ENCODE measurements at places on chromosomes 2 and 18.

- DNase-seq, result no peak
These were observed 440.0 kb downstream of the THSD7B start for GRCh38 chr2:137205324-137205723.

DNA sequence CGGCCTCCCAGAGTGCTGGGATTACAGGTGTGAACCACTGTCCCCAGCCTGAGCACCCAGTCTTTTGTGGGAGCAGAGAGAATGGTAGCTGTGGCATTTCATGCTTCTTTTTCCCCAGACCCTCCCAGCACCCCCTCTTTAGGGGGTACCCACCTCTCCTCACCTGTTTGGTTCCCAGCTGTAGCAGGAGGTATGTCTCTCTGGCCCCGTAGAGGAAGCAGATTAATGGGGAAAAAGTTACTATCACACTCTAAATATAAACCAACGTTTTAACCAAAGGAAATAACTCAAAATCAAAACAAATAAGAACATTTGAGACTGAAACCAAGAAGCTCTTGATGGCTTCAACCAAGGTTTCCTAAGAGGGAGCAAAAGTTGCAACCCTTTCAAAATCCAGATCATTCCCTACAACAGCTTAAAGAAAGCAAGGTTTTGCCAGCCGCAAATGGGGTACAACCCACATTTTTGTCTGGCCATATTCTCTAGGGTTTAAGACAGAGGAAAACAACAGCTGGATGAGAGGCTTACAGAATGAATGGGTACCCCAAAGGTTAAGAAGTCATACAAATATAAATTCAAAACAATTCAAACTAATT lies 8.0 kb downstream of the RNF125 start:
- no peak for DNase-seq

GRCh38 chr18:34033968-34034367 lies 190.7 kb downstream of the NOL4 start:
- DNase-seq, result no peak

DNA sequence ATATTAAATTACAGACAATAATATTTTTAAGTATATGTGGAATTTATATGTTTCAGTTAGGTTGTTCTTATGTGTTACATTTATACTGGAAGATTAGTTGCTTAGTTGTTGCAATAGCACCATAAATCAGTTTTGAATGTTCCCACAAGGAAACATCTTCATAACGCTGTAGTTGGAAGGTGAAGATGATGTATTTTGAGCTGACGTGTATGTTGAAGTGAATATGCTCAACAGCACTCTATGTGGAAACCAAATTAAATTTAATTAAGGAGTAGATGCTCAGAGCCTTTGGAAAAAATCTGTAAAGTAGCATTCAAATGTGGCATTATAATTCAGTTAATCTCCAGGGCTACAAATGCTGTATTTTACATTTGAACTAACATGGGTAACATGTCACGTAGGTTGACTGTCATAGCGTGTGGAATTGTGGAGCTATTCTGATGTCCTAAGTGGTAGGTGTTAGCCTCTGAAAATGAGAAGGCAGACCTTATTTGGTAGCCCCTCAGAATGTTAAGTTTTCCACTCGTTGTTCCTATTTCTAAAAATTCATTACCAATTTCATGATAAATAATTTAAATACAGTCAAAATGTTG lies 88.5 kb downstream of the MEIS1 start:
- no peak for DNase-seq

GRCh38 chr18:26893996-26894395 lies 28.5 kb upstream of the AQP4 start:
- DNase-seq, result no peak

DNA sequence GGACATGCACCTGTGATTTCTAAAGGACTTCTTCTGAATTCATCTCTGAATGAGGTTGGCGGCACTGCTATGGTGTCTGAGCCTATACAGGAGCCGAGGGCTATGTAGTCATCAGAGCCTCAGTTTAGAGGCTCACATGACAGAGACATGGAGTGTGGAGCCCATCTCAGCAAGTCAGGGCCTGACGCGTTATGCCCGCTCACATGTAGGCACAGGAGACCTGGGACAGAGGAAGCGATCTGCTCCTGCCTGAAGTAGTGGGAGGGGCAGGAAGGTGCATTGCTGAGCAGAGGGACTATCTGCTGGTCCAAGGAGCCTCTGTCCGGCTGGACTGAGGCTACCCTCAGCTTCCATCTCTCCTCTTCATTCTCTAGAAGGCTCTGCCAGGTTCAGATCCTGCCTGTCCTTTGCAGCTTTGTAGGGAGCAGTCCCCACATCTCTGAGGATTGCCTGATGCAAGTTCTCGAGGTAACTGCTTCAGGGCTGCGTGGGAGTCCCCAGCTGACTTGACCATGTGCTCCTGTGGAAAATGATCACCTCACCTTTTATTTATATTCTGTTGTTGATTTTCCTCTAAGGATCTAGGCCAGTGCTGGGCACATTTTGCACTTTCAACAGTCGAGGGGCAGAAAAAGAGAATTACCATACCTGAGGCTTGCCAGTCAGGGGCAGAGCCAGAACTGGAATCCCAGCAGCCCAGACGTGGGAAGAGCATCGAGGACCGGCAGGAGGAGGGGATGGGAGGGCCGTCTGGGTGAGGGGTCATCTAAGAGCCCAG lies 16.6 kb downstream of the KLHL29 start:
- no peak for DNase-seq

GRCh38 chr2:71831193-71831577 lies 316.5 kb downstream of the CYP26B1 start:
- no peak for DNase-seq

DNA sequence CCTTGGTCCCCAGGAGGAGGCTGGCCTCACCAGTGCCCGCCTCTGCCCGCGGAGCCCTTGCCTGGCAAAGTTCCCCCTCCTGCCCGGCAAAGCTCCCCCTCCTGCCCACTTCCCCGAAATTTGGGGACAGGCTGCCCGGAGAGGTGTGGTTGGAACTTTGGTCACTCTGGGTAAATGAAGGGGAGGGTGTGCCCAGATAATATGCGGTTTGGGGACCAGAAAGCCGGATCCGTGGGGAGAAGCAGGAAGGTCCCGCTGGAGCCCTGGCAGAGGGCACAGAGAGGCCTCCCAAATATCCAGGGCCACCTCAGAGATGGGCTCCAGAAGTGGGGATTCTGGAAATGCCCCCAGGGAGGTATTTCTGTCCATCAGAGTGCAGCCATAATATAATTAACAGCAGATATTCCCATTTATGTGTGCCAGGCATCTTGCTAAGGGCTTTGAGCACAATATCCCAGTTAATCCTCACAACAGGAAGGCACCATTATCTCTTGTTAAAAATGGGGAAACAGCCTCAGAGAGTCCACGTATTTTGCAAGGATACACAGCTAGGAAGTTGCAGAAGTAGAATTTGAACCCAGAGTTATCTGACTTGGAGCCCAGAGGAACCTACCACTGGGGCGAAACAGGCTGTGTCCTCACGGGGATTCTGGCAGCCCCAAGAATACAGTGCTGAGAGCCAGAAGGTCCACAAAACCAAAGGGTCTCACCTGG lies 914 bp downstream of the STEAP3 start:
- no peak for DNase-seq

GRCh38 chr18:30280861-30281470 lies 761.6 kb downstream of the DSC3 start:
- no peak for DNase-seq

DNA sequence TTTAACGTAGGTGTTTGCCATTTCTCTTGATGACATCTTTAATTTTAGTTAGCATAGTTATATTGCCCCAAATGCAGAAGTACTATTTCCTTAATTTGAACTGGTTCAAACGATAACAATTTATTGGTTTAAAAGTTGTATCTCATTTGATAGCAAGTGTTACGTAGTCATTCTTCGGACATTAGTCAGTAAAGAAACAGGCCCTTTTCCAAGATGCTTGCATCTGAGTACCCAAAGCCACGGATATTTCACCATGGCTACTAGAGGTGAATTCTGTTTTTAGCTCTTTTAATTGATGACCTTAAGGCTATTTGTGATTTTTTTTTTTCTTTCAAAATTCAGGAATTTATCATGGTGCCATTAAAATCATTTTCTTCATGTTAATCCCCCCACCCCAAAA lies 32.1 kb downstream of the GLS start:
- no peak for DNase-seq

DNA sequence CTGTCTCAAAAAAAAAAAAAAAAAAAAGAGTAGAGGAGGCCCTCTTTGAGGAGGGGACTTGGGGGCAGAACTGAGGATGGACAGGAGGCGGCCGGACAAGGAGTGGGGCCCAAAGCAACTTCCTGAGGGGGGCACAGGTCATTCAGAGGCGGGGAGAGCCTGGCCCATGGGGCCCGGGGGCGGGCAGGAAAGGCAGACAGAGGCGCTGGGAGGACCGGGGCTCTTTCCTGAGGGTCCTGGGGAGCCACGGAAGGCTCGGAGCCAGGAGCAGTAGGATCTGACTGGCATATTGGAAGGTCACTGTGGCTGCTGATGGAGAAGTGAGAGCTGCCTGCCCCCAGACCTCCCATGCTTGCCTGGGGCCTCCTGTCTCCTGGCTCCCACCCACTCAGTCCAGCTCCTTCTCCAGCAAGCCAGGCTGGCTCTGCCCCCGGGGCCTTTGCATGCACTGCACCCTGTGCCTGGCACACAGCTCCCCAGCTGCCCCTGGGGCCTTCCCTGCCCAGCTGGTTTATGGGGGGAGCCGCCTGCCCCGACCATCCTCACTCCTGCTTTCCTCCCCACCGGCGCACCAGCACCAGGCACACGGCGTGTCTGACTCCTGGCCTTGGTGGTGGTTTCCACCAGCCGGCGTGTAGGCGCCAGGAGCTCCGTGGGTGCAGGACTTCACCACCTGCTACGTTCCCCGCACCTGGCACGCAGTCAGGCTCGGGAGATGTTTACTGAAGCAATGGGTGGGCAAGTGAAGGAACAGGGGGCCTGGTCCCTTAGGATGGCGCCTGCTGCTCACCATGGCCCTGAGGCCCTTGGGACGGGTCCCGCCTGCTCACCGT lies 5.6 kb downstream of the ESPNL start:
- no peak for DNase-seq

- no peak for DNase-seq
These were observed 86.7 kb downstream of the TMEM18 start for GRCh38 chr2:590214-591175.

DNA sequence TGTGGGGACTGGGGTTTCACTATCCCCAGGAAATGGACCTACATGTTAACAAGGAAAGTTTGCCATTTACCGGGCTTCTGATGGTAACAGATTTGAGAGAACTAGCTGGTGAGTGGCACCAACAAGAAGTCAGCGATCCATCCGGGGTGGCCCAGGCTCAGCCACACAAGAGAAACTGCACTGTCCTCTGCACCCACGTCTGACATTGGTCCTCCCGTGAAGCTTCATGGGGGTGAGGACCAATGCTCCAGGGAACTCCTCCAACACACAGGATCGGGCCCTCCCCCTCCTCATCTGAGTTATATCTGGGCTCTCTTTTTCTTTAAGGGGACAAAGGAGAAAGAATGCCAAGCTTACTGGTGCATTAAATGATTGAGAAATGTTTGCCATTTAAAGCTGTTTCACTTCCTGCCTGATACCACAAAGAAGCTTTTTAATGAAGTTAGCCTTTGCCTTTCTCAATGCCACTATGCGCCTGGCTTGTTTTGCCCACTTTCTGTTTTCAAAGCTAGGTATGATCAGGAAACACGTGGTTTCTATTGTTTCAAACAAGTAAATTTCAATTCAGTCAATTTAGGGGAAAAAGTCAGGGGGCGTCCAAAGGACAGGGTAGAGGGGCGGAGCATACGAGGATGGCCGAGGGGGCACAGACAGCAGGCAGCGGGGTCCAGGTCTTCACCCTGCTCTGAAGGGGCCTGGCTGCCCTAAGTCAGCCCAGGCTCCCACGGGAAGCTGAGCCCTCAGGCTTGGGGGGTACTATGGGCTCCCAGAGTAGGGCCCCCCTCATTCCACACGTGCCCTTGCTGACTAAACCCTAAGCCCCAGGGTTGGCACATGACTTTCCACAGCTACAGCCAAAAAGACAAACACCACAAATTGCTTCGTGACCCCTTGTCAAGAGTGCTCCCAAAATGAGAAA lies 204.0 kb upstream of the ID2 start:
- no peak for DNase-seq

GRCh38 chr2:77831060-77831459 lies 308.9 kb upstream of the LRRTM4 start:
- DNase-seq, result no peak

DNA sequence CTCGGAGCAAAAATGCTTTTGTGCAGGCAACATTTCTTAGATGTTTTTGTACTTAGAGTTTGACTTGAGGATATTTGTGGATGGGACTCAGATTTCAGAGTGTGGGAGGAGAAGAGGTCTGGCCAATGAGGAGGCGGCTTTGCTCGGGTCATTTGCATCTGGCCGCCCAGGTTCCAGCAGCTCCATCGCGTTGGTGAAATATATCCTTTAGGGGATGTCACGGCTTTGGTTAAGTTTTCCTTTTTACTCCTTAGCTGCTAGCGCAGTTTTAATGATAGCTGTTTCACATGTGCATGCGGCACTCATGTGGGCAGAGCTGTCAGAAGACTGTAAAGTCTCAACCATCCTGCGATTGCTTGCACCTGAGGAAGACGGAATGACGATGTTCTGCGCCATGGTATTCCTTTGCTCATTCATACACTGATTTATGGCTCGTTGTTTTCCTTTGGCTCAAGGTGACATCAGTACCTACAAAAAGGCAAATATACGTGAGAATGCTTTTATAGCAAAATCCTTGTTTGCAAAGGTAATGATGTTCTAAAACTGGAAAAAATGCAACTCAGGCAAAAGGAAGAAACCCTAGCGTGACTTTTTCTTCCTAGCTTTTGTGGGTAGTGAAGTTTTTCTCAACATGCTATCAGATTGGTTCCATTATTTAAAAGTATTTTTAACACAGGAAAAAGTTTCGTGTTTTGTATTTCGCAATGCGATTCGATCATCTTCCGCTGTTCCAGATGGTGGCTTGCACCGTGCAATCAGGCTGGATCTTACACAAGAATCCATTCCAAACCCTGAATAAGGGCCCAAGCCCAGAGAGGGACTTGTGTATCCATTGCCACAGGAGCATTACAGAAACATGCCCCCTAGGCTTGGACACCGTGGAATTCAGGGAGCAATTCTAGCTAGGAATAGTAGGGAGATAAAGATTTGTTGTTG lies 70.5 kb upstream of the ZNF516 start:
- DNase-seq, result no peak

GRCh38 chr2:86821306-86821705 lies 30.6 kb upstream of the CD8A start:
- DNase-seq, result no peak

DNA sequence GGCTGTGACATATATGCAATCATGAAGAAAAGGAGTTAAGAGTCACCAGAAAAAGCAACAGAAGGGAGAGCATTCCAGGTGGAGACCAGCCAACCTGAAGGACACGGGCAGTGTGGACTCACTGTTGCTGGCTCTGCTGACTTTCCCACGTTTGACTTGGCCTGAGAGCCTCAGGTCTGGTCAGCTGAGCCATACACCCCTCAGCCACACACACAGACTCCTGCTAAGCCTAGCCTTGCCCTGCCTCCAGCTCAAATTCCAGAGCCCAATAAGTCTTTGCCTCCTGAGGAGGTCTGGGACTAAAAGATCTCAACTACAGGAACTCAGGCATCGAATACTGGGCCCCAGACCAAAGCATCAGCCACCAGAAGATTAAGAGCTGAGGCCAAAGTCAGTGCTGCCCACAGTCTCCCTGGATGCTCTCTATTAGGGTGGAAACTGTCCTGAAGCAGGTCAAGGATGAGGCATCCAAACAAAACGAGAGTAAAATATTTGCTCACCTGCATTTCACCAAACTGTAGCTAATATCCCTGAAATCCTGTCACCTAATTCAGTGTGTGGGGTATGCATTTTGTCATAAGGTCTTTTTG lies 23.3 kb downstream of the CACNB4 start:
- DNase-seq, result no peak

GRCh38 chr2:100068395-100068794 lies 74.0 kb downstream of the AFF3 start:
- DNase-seq, result no peak

Measured in activated CD4-positive, alpha-beta T cell treated with anti-CD3 and anti-CD28 coated beads, Interleukin-2, amount 50 U/mL, for 4 hours (primary cell).